Neuronal stem cell (in vitro differentiated cells): ENCODE measurements at places on chromosomes 12 and 14.

DNA sequence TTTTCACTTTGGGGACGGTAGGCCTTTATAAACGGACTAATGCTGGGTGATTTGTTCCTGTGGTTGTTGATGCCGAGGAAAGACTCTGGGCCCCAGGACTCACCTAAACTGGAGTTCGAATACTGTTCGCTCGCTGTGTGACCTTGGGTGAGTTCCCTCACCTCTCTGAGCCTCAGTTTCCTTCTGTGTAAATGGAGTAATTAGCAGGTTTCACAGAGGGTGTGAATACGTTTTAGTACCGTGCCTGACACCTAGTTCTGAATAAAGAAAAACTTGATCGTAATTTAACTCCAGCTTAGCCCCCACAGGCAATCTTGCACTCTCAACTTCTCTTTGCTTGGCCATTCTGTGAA is 505 bp downstream of the UBE3B start:
- H3K27me3 ChIP-seq, result no peaks in the 10 kb centered on the region
- peak overlapping the region; percentile 91 for H3K4me3 ChIP-seq
- no peak for DNase-seq
- H3K36me3 ChIP-seq, result peaks cover 30% of the 10 kb centered on the region
- H3K27ac ChIP-seq, result no peak overlapping the region

DNA sequence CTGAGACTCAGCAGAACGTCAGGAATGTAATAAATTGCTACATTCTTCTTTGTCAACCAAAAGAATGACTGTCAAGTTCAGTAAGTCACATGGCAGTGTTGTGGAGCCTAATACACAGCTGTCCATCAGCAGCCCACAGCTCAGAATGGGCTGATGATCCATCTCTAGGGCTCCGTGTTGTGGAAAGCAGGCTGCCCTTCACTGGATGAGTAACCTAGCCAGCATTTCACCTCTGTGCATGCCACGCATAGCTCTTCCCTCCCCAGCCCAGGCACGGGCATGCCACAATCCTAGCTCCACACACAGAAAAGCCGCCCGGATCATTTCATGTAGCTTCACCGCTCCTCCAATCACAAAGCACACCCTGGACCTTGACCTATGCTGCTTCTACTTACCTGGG is 878.0 kb upstream of the TMEM132C start:
- no peaks in the 10 kb centered on the region for H3K27me3 ChIP-seq
- H3K36me3 ChIP-seq, result no peaks in the 10 kb centered on the region
- H3K4me1 ChIP-seq, result no peaks in the 10 kb centered on the region

GRCh38 chr14:33521192-33521591 is 429.7 kb downstream of the EGLN3 start:
- H3K4me1 ChIP-seq, result no peaks in the 10 kb centered on the region
- no peak overlapping the region for H3K27ac ChIP-seq
- no peaks in the 10 kb centered on the region for H3K27me3 ChIP-seq
- DNase-seq, result no peak
- H3K4me3 ChIP-seq, result no peak overlapping the region
- no peaks in the 10 kb centered on the region for H3K36me3 ChIP-seq

- no peaks in the 10 kb centered on the region for H3K4me1 ChIP-seq
- no peak overlapping the region for H3K4me3 ChIP-seq
- H3K27ac ChIP-seq, result no peak overlapping the region
- DNase-seq, result no peak
- H3K36me3 ChIP-seq, result no peaks in the 10 kb centered on the region
Measured at GRCh38 chr12:95412482-95413311, 61.3 kb upstream of the METAP2 start.

DNA sequence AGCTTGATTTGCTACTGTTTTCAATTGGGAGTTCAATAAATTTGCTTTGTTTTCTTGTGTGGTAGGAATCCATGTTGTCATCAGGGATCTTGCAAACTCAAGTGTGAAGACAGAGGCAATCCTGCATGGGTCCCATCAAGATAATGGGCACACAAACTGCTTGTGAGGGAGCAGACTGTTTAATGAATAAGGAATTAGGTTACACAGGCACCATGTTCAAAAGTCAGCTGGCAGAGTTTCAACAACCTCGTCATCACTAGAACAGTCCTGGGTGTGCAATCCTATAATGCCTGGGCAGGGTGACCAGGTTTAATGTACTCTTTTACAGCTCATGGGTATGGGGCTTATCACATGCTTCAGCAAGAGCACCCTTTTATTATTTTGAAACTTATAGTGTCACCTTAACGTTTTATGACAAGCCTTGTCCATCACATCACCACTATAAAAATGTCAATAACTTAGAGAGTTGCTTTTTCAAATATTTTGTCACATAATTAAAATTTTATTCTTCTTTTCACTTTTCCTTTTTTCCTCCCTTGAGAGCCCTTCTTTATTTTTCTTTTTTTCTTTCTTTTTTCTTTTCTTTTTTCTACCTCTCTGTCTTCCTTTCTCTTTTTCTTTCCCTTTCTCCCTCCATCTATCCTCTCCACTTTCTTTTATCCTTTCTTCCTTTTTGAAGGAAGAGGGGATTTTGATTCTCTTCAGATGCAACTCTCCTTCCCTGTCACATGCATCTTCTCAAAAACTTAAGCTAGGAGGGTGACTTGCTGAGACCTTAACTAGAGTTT is 252.2 kb upstream of the ATP2B1 start:
- no peak overlapping the region for H3K4me3 ChIP-seq
- no peak for DNase-seq
- no peaks in the 10 kb centered on the region for H3K27me3 ChIP-seq
- no peaks in the 10 kb centered on the region for H3K4me1 ChIP-seq
- H3K36me3 ChIP-seq, result no peaks in the 10 kb centered on the region

DNA sequence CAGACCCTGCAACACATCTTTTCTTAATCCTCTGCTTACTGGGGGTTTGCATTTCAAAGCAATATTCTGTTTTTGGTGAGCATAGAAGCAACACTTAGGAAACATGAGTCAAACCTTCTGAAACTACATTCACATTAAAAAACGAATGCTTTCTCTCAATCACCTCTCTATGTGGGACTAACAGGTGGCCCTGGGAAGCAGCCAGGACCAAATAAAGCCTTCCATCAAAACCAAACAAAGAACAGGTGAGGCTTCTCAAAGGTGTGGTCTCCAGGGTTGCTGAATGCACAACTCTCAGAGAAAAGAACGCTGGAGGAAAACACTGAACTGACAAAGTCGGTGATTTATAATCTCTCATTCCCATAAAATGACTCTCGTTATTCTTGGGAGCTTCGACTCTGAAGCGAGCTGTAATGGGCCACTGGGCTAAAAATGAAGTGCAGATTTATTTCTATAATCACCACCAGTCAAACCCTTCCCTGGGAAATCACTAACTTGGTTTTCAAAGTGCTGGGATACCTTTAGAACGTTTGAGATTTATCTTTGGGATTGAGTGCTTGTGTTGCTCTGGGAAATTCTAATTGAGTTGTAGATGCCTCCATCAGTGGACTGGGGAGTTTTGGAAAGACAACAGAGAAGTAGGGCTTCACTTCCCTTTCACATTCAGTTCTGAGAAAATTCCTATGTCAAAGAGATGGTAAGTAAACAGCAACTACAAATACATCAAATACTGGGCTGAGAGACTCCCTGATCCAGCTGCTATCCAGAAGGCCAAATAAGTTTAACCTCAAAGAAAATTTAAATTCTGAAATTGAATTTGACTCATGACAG is 262.0 kb upstream of the TMPO start:
- H3K27me3 ChIP-seq, result no peaks in the 10 kb centered on the region
- no peak overlapping the region for H3K4me3 ChIP-seq
- no peak overlapping the region for H3K27ac ChIP-seq

GRCh38 chr12:122830517-122831214 is 4.6 kb upstream of the HIP1R start:
- H3K27me3 ChIP-seq, result no peaks in the 10 kb centered on the region
- H3K27ac ChIP-seq, result no peak overlapping the region
- DNase-seq, result no peak

DNA sequence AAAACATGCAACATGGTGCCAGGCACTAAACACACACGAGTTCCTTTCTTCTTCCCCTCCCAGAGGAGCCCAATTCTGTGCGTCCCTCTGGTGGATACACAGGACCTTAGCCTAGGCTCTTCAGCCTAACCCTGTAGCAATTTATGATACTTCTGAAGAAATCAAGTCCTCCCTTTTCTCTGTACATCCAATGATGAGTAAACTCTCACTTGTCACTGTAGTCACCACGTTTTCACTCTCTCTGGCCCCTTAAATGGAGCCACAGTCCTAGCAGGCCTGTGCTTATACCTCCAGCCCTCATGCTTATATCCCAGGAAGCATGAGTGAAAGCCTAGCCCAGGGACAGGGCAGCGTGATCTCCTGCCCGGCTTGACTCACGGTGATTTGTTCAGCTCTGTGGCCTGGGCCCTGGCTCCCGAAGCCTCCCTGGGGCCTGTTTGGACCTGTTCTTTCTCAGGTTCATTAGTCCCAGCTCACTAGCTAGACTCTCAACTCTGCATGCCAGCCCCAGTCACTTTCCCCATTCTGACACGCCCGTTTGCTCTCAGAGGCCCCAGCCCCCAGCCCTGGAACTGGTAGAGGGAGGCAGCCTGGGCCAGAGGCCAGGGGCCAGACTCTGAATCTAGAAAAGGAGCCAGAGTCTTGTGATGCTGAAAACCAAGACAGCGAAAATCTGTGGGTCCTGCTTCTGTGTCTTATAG is 24.1 kb upstream of the PLEKHG3 start:
- no peak for DNase-seq
- peaks cover 20% of the 10 kb centered on the region for H3K27me3 ChIP-seq
- no peaks in the 10 kb centered on the region for H3K36me3 ChIP-seq
- H3K4me1 ChIP-seq, result no peaks in the 10 kb centered on the region
- H3K4me3 ChIP-seq, result no peak overlapping the region

DNA sequence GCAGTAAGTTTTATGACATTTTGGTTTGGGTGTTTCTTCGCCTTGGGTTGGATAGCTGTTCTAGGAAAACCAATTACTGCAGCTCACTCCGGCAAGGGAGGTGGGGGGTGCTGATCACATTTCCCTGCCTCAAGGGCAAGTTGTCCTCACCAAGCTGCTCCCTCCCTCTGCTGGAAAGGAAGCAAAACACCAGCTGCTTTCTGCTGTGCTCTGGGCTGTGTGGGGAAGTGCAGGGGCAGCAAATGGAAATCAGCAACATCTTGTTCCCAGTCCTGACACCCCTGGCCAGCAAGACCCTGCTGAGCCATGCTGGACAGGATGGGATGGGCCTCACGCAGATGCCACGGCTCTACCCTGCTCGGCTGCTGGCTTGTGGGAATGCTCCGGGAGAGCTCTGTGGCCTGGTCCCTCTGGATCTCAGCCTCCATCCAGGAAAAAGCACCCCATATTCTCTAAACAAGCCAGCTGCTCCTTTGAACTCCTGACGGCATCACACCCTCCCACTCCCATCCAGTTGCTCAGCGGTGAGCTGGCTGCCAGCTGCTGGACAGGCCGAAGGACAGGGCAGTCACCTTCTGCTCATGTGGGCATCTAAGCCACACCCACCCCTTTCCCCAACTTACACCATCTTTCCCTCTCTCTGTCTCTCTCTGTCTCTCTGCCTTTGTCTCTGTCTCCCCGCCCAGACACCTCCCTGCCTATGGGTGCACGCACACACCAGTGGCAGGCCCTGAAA is 52.4 kb upstream of the EIF5 start:
- H3K27ac ChIP-seq, result no peak overlapping the region
- H3K27me3 ChIP-seq, result peaks cover 30% of the 10 kb centered on the region
- no peak for DNase-seq
- no peaks in the 10 kb centered on the region for H3K36me3 ChIP-seq
- no peak overlapping the region for H3K4me3 ChIP-seq
- H3K4me1 ChIP-seq, result no peaks in the 10 kb centered on the region

- H3K36me3 ChIP-seq, result no peaks in the 10 kb centered on the region
- H3K27ac ChIP-seq, result no peak overlapping the region
- no peak overlapping the region for H3K4me3 ChIP-seq
- H3K27me3 ChIP-seq, result no peaks in the 10 kb centered on the region
Measured at GRCh38 chr14:79820866-79821535, 390.3 kb downstream of the DIO2 start.

DNA sequence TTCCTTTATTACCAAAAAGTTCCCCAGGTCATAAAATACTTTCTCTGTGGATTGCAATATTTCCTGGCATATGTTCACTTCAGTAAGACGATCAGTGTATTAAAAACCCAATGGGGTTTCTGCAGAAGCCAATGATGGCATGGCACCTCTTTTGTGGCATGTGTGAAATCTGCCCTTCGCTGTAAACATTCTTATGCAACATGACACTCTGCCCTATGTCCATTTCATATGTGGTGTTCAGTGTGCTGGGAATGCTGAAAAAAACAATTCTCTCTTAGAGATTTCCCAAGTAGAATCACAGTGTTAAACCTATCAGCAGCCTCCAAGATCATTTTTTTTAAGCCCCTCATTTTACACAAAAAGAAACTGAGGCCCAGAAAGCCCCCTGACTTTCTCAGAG is 2.3 kb upstream of the MYBPC1 start:
- H3K4me3 ChIP-seq, result no peak overlapping the region
- no peak for DNase-seq
- H3K27me3 ChIP-seq, result no peaks in the 10 kb centered on the region
- H3K36me3 ChIP-seq, result no peaks in the 10 kb centered on the region
- no peak overlapping the region for H3K27ac ChIP-seq
- H3K4me1 ChIP-seq, result no peaks in the 10 kb centered on the region

DNA sequence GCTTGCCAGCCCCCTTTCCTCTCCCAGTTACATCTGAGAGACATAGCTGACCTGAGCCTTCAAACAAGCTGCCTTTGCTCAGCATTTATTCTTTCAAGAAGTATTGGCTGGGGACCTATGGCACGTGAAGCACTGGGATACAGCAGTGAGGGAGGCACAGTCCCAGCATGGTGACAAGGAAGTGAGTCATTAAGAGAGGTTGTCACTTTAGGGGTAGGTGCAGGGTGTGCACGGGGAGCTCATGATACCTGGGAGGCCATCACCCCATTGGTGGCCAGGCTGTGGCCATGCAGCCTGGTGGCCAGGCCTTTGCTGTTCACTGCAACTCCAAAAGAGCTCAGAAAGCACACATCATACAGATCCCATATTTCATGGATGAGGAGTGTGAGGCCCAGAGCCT is 5.7 kb upstream of the KRT75 start:
- no peaks in the 10 kb centered on the region for H3K27me3 ChIP-seq
- no peak overlapping the region for H3K27ac ChIP-seq
- DNase-seq, result no peak
- no peaks in the 10 kb centered on the region for H3K36me3 ChIP-seq

DNA sequence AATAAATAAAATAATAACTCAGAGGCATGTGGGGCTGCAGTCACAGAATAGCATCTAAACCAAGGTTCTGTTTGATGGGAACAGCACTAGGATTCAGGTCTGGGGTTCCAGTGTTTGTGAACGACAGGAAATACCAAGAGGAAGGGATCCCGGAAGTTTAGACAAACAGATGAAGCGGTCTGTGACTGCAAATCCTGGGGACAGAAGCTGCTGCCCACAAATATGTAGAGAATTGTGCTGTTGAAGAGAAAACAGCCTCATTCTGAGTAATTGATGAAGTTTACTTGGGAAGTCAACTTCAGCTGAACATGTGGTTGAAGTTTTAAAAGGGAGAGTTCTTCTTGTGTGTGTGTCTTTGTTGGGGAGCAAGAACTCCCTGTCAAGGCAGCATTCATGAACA is 98.4 kb upstream of the TBX5 start:
- H3K27ac ChIP-seq, result no peak overlapping the region
- H3K27me3 ChIP-seq, result peaks cover 18% of the 10 kb centered on the region
- no peak for DNase-seq
- no peaks in the 10 kb centered on the region for H3K4me1 ChIP-seq
- no peak overlapping the region for H3K4me3 ChIP-seq
- no peaks in the 10 kb centered on the region for H3K36me3 ChIP-seq
